Immature natural killer cell (primary cell): ENCODE measurements at places on chromosomes 3 and 15. TPM values are rescaled to one million over a fixed set of nuclear protein-coding genes. Genes with fewer than 3 reads are reported as not detected.

The RUBCN gene
- 10.9 TPM for polyA plus RNA-seq

GRCh38 chr3:82093641-82094040 is 332.2 kb upstream of the GBE1 start:
- H3K27ac ChIP-seq = no peak overlapping the region
- no peak for DNase-seq
- H3K4me3 ChIP-seq = no peak overlapping the region
- no peaks in the 10 kb centered on the region for H3K36me3 ChIP-seq
- H3K4me1 ChIP-seq = no peaks in the 10 kb centered on the region

DNA sequence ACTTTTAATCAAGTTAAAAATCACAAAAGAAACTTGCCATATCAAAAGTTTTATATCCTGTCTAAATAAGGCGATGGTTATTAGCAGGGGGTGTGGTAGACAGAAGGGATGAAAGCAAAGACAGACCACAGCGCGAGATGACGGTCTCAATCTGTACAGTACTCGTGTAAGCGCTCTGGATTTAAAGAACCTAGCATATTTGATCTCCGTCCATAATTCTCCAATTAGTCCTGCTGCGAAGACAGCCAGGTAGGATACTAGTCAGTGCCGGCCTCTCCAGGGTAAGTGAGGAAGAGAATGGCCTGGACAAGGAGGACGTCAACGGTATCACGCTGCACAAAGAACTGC is 701 bp downstream of the SGO1 start:
- no peaks in the 10 kb centered on the region for H3K4me1 ChIP-seq
- DNase-seq = no peak
- H3K27ac ChIP-seq = no peak overlapping the region
- H3K36me3 ChIP-seq = no peaks in the 10 kb centered on the region

GRCh38 chr3:147890114-147890513 is 480.9 kb downstream of the ZIC1 start:
- H3K36me3 ChIP-seq = no peaks in the 10 kb centered on the region
- no peak for DNase-seq
- H3K4me1 ChIP-seq = no peaks in the 10 kb centered on the region
- H3K27me3 ChIP-seq = no peaks in the 10 kb centered on the region
- H3K4me3 ChIP-seq = no peak overlapping the region
- no peak overlapping the region for H3K27ac ChIP-seq

GRCh38 chr3:23810343-23811184 is 4.8 kb downstream of the UBE2E1 start:
- H3K27ac ChIP-seq = peak overlapping the region; percentile 90
- H3K4me1 ChIP-seq = peaks cover 67% of the 10 kb centered on the region
- peak overlapping the region; percentile 98 for H3K4me3 ChIP-seq
- no peaks in the 10 kb centered on the region for H3K36me3 ChIP-seq

DNA sequence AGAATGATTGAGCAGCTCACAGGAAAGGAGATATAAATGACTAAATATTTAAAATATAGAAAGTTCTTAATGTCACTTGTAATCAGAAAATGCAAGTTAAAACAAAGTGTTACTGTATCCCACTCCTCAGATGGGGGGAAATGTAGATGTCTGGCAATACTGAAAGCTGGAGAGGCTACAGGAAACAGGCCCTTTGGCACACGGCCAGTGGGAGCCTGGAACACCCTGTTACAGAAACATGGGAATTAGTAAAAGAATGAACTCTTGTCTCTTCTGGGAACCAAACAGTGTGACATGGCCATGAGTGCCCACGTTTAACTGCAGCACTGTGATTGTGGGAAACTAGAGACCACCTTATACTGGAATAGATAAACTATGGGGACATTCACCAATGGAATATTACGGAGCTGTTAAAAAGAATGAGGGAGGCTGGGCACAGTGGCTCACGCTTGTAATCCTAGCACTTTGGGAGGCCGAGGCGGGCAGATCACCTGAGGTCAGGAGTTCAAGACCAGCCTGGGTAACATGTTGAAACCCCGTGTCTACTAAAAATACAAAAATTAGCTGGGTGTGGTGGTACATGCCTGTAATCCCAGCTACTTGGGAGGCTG is 50.2 kb downstream of the CDCP1 start:
- no peaks in the 10 kb centered on the region for H3K36me3 ChIP-seq
- H3K27ac ChIP-seq = no peak overlapping the region
- H3K4me1 ChIP-seq = peaks cover 2% of the 10 kb centered on the region
- no peak overlapping the region for H3K4me3 ChIP-seq

GRCh38 chr3:82957696-82958095 is 1196.3 kb upstream of the GBE1 start:
- H3K4me3 ChIP-seq = no peak overlapping the region
- H3K4me1 ChIP-seq = no peaks in the 10 kb centered on the region
- H3K27me3 ChIP-seq = no peaks in the 10 kb centered on the region
- H3K27ac ChIP-seq = no peak overlapping the region
- DNase-seq = no peak

DNA sequence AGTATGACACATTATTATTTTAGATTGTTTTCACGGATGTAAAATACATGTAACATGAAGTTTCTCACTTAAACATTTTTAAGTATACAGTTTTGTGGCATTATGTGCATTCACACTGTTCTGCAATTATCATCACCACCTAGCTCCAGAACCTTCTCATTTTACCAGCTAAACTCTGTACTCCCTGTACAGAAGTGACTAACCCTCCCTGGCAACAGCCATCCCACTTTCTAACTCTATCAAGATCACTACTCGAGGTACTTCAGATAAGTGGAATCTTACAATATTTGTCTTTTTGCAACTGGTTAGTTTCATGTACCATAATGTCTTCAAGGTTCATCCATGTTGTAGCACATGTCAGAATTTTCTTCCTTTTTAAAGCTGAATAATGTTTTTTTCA is 116.3 kb upstream of the IGF1R start:
- no peak for DNase-seq
- peaks cover 12% of the 10 kb centered on the region for H3K27me3 ChIP-seq
- H3K4me1 ChIP-seq = no peaks in the 10 kb centered on the region
- H3K36me3 ChIP-seq = no peaks in the 10 kb centered on the region
- H3K4me3 ChIP-seq = no peak overlapping the region

- H3K4me1 ChIP-seq = no peaks in the 10 kb centered on the region
- H3K4me3 ChIP-seq = no peak overlapping the region
- no peaks in the 10 kb centered on the region for H3K27me3 ChIP-seq
- no peaks in the 10 kb centered on the region for H3K36me3 ChIP-seq
These were observed 154.6 kb downstream of the LRTM1 start for GRCh38 chr3:54773271-54773670.

- H3K4me3 ChIP-seq = no peak overlapping the region
- no peak overlapping the region for H3K27ac ChIP-seq
- no peak for DNase-seq
- peaks cover 30% of the 10 kb centered on the region for H3K4me1 ChIP-seq
- H3K36me3 ChIP-seq = no peaks in the 10 kb centered on the region
- peaks cover 2% of the 10 kb centered on the region for H3K27me3 ChIP-seq
These were observed 95.3 kb downstream of the AKAP13 start for GRCh38 chr15:85475711-85476110.

The SLC9C1 gene
- polyA plus RNA-seq = not detected

DNA sequence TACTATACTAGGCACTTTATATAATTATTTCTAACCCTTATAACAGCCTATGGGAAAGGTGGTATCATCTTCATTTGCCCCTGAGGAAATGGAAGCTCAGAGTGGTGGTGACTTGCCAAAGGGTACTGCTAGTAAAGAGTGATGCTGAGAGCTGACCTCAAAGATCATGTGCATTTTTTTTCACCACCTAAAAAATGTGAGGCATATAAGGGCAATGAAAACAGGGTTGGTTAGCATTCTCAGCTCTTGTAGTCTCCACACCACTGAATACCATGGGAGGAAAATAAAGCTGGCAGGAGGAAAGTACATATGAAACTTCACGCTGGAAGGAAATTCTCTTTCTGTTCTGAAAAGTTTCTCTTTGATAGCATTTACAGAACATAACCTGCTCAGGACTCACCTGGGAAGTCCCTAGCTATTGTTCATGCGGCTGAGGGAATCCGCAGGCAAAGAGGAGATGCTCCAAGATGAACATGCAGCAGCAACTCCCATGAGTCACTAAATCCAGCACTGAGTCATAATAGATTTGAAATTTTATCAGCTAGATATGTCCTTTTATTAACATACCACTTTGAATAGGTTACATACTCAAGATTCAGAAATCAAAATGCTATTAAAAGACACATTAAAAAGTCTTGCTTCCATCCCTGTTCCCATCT is 17.3 kb downstream of the FAIM start:
- H3K27me3 ChIP-seq = no peaks in the 10 kb centered on the region
- no peaks in the 10 kb centered on the region for H3K4me1 ChIP-seq
- H3K4me3 ChIP-seq = no peak overlapping the region
- no peak for DNase-seq

The PPP1R2 gene
- 118 TPM for polyA plus RNA-seq

- H3K4me3 ChIP-seq = no peak overlapping the region
- no peak for DNase-seq
- H3K36me3 ChIP-seq = no peaks in the 10 kb centered on the region
- no peaks in the 10 kb centered on the region for H3K4me1 ChIP-seq
- H3K27me3 ChIP-seq = peaks cover 5% of the 10 kb centered on the region
These were observed 13.9 kb downstream of the CRYBG3 start for GRCh38 chr3:97835761-97836160.

- H3K27ac ChIP-seq = no peak overlapping the region
- H3K4me1 ChIP-seq = no peaks in the 10 kb centered on the region
- peak; percentile 57 for DNase-seq
These were observed 196.6 kb downstream of the GAP43 start for GRCh38 chr3:115819785-115820384.

The ZSCAN2 gene
- polyA plus RNA-seq = 6.8 TPM

DNA sequence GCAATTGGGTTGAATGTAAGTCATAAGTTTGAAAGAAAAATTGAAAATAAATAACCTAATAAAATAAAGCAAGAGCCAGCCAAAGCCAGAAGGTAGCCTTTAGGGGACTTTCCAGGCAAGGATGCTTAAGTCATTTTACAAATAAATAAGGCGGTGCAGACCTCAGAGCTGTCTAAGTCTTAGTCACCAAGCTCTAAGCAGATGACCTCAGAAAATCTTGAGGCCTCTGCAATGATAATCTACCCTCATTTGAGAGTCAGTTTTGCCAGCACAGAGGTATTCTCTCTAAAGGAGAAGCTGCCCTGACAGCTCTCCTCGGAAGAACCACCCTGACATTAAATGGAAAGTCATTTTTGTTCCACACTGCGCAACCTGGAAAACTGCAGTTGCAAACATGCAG is 113.9 kb downstream of the OXNAD1 start:
- peaks cover 68% of the 10 kb centered on the region for H3K4me1 ChIP-seq
- H3K36me3 ChIP-seq = peaks cover 20% of the 10 kb centered on the region
- H3K27me3 ChIP-seq = peaks cover 2% of the 10 kb centered on the region
- H3K4me3 ChIP-seq = peak overlapping the region; percentile 57

- no peak for DNase-seq
- no peaks in the 10 kb centered on the region for H3K4me1 ChIP-seq
- peaks cover 4% of the 10 kb centered on the region for H3K27me3 ChIP-seq
- no peak overlapping the region for H3K27ac ChIP-seq
- H3K4me3 ChIP-seq = no peak overlapping the region
These were observed 19.6 kb upstream of the HCN4 start for GRCh38 chr15:73388256-73388781.

DNA sequence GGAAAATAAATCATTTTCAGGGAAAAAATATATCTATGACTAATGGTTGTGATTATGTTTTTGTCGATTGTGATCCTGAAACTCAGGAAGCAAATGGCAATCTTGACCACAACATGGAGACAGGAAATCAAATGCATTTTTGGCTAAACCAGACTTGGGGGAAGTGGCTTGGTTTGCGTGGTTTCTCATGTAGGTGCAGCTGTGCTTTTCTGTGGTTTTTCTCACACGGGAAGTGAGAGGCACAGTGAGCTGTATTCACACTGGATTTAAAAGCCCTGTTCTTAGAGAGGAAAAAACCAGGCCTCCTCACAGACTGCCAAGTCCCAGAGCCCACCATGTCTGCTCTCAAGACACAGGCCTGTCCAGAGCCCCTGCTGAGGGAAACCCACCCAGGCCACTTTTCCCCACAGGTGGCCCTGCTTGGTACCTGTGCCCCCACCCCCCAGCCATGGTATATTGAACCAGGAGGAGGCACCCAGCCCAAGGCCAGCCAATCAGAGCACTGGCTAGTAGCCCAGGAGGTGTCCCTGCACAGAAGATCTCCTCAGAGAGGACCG is 46.1 kb downstream of the BTD start:
- DNase-seq = peak; percentile 71
- peaks cover 12% of the 10 kb centered on the region for H3K27me3 ChIP-seq
- H3K36me3 ChIP-seq = peaks cover 4% of the 10 kb centered on the region
- H3K4me3 ChIP-seq = peak overlapping the region; percentile 80

DNA sequence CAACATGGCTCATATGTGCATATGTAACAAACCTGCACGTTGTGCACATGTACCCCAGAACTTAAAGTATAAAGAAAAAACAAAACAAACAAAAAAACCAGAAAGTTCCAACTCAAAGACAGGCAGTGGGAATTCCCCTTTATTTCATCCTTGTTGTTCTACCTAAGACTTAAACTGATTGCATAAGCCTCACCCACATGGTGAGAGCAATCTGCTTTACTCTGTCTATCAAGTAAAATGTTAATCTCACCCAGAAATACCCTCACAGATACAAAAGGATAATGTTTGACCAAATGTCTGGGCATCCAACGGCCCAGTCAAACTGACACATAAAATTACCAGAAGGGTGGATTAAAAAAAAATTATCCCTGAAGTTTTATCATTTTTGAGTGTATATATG is 190.9 kb upstream of the PLSCR5 start:
- H3K4me1 ChIP-seq = no peaks in the 10 kb centered on the region
- H3K4me3 ChIP-seq = no peak overlapping the region
- no peaks in the 10 kb centered on the region for H3K27me3 ChIP-seq
- H3K36me3 ChIP-seq = no peaks in the 10 kb centered on the region

DNA sequence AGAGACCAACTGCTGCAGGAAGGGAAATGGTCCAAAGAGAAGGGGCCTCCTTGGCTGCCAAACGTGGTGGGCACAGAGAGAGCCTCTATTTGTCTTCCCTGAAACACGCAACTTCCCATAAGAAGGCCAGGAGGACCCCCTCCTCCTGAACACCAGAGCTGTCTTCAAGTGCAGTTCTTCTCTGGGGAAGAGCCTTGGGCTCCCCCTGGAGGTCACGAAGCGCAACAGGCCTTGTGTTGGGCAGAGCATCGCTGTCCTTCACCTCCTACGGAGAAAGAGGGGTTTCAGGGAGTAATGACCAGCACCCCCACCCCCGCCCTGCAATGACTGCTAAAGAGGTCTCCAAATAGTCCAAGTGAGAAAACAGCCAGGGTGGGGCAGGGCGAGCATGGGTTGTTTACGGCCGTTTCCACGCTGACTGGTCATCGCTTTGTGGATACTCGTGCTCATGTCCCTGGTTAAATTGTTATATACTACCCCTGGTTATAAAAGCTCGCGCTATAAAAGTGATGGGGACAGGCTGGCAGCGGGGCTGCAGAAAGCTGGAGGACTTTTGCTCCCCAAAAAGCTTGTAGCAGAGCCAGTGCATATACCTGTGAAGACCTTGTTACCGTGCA is 397.5 kb upstream of the ATP10A start:
- no peak overlapping the region for H3K4me3 ChIP-seq
- H3K4me1 ChIP-seq = no peaks in the 10 kb centered on the region
- H3K27me3 ChIP-seq = no peaks in the 10 kb centered on the region
- DNase-seq = peak; percentile 1
- no peak overlapping the region for H3K27ac ChIP-seq

GRCh38 chr15:33071451-33071850 is 123.1 kb downstream of the FMN1 start:
- no peak overlapping the region for H3K27ac ChIP-seq
- no peak overlapping the region for H3K4me3 ChIP-seq
- no peaks in the 10 kb centered on the region for H3K36me3 ChIP-seq

- H3K27me3 ChIP-seq = no peaks in the 10 kb centered on the region
- no peak overlapping the region for H3K27ac ChIP-seq
- no peaks in the 10 kb centered on the region for H3K4me1 ChIP-seq
These were observed 32.7 kb downstream of the CADM2 start for GRCh38 chr3:84991422-84991900.

- H3K27ac ChIP-seq = no peak overlapping the region
- H3K36me3 ChIP-seq = no peaks in the 10 kb centered on the region
- H3K27me3 ChIP-seq = peaks cover 3% of the 10 kb centered on the region
- no peak overlapping the region for H3K4me3 ChIP-seq
- no peaks in the 10 kb centered on the region for H3K4me1 ChIP-seq
These were observed 60.3 kb upstream of the PPP2R3A start for GRCh38 chr3:135905058-135905724.
